ENCODE measurements at places on chromosomes 7 and 10. TPM values are rescaled to one million over a fixed set of nuclear protein-coding genes. Genes with fewer than 3 reads are reported as not detected.
A peak's percentile ranks its signal among the peaks of the same experiment; 100 is the strongest.

Gene FZD1
- total RNA-seq: 0.08 TPM

DNA sequence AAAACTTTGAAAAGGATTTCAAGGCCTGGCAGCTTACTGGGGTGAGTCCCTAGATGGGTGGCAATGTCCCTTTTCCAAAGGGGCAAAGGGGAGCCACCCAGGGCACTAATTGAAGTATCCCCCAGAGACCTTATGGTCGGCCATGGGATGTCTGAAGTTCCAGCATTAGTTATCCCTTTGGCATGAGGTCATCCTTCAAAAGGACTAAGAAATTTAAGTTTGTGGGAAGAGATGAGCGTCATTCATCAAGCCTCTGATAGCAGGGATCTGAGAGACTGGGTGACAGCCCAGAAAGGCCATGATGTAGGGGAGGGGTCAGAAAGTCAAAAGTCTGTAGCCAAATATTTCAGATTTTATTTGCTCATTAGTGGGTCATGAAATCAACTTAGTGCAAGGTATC, 195.3 kb downstream of the ZNF438 start:
- no peak for ATAC-seq

- no peak for ATAC-seq
These were observed 55.7 kb upstream of the IL6 start for GRCh38 chr7:22671177-22671879.

DNA sequence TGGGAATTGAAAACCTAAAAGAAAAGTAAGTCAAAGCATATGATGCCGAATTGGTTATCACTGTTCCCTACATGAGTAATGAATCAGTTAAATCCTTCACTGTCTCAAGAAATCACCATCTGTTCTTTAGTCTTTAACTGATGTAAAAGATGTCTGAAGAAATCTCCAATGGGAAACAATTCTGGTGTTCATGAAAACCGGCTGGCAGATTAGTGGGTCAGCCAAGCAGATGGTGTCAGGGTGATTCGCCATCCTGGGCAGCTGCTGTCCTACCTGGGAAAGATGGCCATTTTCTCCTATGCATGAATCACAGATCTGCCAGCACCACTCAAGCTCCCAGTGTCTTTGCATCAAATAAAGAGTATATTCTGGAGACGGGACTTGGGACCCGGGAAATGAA, 925.2 kb upstream of the GHITM start:
- no peak for ATAC-seq

Gene ASB13
- total RNA-seq: 3.5 TPM

Gene ADIRF
- not detected for total RNA-seq

Gene ACTR3C
- 9.4 TPM for total RNA-seq

GRCh38 chr10:113991091-113991860, 52.4 kb upstream of the ADRB1 start:
- ATAC-seq: peak; percentile 44

Gene MRPL32
- 68.7 TPM for total RNA-seq

DNA sequence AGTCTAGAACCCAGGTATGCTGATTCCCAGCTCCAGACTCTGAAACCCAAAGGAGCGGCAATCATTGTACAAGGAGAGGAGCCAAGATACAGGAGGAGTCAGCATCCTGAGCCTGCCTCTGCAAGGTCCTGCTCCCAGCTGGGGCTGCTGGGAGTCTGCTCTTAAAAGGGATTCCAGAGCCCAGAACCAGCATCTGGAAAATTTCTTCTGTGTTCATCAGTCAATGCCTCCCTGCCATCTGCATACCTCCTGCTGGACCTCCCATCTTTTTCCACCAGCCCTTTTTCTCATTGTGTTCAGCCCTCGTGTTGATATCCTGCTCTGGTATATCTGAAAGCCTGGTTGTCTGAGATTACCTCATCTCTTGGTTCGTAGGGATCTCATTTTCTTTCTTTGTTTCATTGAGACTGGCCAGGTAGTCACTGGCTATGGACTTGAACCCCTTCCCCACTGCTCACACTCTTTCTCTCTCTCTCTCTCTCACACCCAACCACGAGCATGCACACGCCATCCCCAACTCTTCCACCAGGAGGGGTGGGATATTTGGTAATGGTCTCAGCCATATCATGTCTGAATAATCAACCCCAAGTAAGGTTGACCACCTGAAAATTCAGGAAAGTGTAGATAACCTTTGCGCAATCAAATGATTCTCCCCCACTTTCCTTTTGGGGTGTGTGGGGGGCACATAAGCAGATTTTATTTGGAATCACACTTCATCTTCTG, 608.8 kb downstream of the LRMDA start:
- ATAC-seq: no peak

GRCh38 chr10:97199152-97199551, 13.4 kb upstream of the SLIT1 start:
- ATAC-seq: no peak

DNA sequence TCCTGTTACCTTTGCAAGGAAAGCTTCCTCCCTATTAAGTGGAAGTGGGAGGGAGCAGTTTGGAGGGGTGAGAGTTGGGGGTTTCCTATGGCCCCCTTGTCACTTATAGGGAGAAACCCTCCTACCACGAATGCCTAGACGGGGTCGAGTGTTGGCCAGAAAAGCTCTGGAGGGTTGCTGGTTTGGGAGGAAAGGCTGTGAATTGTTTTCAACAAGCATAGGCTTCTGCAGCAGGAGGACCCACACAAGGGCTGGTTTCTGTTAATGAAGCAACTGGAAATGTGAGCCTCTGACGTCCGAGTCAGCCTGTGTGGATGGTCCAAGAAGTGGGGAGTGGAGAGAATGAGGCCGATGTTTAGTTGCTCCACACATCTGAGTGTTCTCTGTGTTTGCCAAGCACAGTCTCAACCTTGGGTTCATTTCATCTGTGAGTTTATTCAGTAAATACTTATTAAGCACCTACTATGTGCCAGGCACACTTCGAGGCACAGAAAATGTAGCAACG, 37.3 kb upstream of the LEP start:
- no peak for ATAC-seq

DNA sequence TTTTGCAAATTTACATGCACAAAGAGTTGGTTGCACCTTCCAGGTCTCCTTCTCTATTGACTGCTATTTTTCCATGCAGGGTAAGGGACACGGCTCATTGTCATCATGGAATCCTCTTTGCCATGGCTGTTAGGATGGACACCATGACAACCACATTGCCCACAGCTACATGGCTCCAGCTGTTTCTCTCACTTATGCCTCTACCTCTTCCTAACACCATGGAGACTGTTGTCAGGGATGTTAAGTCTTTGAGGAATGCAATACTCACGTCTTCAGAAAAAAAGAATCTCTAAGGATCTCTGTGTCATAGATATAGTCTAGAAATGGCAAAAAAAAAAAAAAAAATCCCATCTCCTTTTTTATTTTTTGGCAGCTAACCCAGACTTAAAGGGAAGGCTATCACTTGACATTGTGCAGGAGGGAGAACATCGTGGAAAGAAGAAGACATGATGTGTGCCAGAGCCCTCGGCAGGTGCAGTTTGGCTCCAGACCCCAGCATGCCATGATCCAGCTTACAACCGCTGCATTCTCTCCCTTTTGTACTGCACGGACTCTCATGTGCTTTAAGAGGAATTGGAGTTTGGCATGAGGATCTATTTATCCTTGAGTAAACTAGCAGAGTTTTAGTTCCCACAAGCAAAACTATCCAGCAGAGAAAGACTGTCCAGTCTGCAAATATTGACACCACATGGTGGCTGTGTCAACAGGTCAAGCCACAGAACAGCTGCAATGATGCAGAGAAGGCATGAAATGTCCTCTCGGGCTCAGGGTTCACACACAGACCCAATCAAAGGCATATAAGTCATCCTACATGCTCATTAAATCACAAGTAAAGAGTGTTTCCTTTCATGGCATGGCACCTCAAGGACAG, 70.8 kb downstream of the FRMD4A start:
- no peak for ATAC-seq

DNA sequence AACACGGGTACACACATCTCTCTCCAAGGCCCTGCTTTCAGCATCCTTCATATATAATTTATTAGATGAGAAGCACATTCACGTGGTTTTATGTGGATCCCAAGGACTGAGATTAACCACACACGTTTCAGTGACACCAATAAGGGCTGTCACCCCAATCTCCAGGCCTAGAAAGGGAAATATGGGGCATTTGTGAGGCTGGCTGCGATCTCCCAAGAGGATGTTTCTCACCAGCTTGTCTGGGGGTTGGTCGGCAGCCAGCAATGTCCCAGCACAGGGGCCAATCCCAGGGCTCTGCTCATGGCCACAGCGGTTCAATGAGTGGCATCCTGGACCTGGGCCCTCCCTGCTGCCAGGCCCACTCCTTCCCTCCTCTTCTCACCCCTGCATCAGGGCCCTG, 115.5 kb downstream of the ITIH5 start:
- ATAC-seq: no peak

GRCh38 chr7:147651601-147652000, 939.0 kb upstream of the C7orf33 start:
- ATAC-seq: no peak

Gene CACNB2
- not detected for total RNA-seq

DNA sequence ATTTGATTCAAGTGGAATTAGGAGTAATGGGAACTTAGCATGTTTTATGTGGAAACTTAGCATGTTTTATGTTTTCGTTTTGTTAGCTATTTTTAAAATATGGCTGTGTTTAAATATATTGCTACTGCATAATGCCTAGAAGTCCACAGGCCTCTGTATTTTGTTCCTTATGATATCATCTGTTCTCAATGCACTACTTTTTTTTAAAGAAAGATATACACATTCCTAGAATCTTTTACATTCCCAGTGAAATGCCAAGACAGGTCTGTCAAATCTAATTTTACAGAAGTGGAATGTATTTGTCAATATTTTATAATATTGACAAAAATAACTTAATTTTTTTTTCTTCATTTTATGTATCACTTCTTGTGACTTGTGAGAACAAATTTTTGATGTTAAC, 51.6 kb downstream of the ST7 start:
- no peak for ATAC-seq

DNA sequence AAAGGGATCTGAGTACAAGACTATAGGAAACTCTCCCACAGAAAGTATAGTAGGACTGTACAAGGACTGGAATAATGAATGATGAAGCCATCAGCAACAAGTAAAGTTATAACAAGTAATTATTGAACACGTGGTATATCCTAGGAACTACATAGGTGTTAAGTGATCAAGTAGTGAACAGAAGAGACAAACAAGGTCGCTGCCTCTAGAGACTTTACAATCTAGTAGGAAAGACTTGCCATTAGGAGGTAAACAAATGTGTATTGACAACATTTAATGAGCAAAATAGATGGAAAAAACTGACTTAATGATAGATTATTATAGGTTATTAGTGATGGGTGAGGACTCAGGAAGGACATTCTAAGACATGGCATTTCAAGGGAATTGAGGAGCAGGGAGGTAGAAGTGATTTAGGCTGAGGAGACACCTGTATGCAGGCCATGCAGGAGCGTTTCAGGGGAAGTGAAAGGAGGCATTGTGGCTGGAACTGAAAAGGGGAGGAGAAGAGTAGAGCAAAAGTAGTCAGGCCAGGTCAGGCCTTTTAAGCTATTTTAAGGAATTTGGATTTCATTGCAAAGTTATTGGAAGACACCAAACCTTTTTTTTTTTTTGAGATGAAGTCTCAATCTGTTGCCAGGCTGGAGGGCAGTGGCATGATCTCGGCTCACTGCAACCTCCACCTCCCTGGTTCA, 8.5 kb upstream of the GLCCI1 start:
- ATAC-seq: no peak

DNA sequence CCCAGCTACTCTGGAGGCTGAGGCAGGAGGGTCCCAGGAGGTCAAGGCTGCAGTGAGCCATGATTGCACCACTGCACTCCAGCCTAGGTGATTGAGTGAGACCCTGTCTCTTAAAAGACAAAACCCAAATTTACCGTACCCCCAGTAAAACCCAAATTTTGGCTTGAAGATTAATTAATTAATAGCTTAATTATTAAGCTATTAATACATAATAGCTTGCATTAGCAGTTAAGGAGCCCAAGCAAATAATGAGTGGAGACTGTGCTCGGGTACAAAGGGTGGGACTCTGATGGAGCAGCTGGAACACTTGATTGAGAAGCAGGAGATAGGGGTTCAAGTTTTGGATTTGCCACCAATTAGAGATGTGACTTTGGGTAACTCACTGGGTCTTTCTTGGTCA, 28.9 kb downstream of the NRF1 start:
- no peak for ATAC-seq

DNA sequence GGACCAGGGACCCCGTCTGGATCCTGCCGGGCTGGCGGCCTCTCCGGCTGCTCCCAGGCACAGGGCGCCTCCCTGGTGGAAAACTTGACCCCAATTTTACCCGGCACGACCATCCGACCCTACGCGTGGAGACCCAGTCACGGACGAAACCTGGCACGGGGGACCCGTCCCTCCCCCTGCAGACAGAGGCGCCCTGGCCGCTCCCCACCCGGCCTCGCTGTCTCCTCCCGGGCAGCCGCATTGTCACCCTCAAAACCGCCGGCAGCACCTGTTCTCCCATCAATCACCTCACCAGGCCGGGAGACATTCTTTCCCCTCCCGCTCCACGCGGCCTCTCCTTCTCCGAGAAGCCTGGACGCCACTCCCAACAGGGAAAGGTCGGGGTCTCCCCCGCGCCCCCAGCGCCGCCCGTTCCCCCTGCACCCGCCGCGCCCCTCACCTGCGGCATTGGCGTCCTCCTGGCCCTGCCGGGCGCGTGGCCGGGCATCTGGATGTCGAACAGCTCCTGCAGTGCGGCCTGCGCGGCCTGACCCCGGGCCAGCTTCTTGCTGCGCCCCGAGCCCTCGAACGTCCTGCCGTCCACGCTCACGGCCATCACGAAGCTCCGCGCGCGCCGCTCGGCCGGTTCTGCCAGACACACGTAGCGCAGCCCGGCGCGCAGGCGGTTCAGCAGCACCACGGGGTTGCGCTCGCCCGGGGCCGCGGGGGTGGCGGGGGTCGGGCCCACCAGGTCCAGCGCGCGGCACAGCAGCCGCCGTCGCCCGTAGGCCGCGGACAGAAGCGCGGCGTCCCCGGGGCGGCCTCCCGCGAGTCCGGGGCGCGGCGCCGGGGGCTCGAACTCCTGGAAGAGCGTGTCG, 306.6 kb downstream of the WDR37 start:
- ATAC-seq: no peak

GRCh38 chr10:30248728-30249127, 100.3 kb downstream of the MTPAP start:
- ATAC-seq: no peak

Gene LGI1
- total RNA-seq: not detected

GRCh38 chr7:130461272-130461671, 20.5 kb upstream of the CEP41 start:
- no peak for ATAC-seq

Gene TMEM178B
- total RNA-seq: 2.1 TPM

- ATAC-seq: no peak
These were observed 50.3 kb upstream of the GSAP start for GRCh38 chr7:77466450-77466849.

GRCh38 chr10:5525561-5526341, 990 bp downstream of the CALML3 start:
- ATAC-seq: no peak

DNA sequence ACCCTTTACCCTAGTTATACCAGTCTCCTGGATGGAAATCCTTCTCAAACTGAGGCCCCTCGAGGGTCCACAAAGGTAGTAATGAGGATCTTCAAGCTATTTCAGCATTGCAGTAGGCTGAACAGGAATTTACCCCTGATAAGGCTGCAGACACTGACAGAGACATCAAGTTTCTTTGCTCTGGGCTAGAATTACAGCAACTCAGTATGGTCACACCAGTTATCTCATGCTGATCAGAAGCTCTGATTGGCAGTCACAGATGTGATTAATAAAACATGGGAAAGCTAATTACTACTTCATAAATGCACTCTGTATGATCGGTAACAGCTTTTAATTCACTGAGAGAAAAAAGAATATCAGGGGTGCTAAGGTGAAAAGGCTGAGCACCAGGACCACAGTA, 30.6 kb downstream of the FAM204A start:
- ATAC-seq: no peak
